ENCODE measurements at places on chromosomes 3 and 15.

- DNase-seq: no peak
Measured at GRCh38 chr3:188567478-188568195, 413.7 kb downstream of the LPP start.

DNA sequence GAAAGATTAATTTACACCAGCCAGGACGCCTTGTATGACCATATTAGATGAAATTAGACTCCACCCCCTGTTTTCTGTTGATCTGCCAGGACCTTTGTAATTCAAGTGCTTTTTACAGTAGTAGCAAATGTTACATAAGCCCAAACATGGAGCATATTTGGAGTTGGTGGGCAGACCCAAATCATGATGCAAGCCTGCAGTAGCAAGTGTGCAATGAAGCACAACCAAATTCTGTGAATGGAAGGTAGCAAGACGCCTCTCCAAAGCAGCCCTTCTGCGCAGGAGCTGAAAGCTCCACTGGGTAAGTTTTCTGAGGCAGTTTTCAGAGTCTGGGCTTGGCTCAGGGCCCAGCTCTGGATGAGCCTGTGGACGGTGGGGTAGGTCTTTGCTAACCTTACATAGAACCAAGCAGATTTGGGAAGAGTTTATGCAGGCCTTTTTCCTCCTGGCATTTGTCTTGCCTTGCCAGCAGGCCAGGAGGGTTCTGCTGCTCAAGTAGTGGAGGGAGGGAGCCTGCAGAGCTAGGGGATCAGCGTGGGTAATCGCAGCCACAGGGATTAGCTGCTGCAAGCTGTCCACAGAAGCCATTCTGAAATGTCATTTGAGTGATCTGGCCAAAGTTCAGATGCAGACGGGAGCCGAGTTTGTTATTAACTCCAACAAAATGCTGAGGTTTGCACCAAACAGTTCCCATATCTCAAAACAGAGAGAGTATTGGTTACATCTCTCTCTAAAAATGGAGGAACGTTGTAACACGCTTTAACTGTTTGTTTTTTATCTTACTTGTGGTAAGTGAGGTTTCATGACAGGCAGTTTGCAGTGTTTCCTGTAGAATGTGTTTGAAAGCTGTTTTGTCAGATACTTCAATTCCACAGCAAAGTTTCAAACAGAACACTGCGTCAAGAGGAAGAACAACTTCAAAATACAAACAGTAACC is 55.4 kb downstream of the PSMD6 start:
- no peak for DNase-seq

- DNase-seq: no peak
Measured at GRCh38 chr3:105662306-105662705, 206.5 kb downstream of the CBLB start.

- DNase-seq: no peak
Measured at GRCh38 chr15:26242565-26243071, 379.5 kb upstream of the ATP10A start.

DNA sequence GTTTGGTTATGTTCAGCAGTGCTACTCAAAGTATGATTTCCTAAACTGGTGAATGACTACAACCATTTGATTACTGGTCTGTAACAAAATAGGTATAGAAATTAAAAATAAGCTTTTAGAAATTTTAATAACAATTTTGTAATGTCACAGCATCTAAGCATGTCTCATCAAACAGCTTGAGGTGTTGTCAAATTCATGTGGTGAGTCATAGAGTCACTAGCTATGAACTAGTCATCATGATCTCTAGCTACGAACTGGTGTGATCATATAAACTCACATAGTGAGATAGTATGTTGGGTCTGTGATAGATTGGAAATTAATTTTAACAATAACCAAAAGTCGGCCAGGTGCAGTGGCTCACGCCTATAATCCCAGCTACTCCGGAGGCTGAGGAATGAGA is 213.9 kb upstream of the RBMS3 start:
- no peak for DNase-seq

- DNase-seq: no peak
Measured at GRCh38 chr3:32488474-32489008, 14.1 kb downstream of the CMTM6 start.

GRCh38 chr3:16146015-16146730 is 28.3 kb upstream of the GALNT15 start:
- no peak for DNase-seq

GRCh38 chr3:123447749-123448517 is 957 bp downstream of the ADCY5 start:
- no peak for DNase-seq
